Posterior vena cava (tissue), 2 donors: ENCODE measurements at places on chromosomes 16 and 17. TPM values are rescaled to one million over a fixed set of nuclear protein-coding genes. Genes with fewer than 3 reads are reported as not detected.

- no peak for DNase-seq
These were observed 286.2 kb downstream of the FOXL1 start for GRCh38 chr16:86864586-86864985.

- DNase-seq, result no peak
These were observed 23.9 kb downstream of the NFAT5 start for GRCh38 chr16:69589434-69590269.

- no peak for DNase-seq
These were observed 18.3 kb downstream of the TEKT3 start for GRCh38 chr17:15323131-15323530.

DNA sequence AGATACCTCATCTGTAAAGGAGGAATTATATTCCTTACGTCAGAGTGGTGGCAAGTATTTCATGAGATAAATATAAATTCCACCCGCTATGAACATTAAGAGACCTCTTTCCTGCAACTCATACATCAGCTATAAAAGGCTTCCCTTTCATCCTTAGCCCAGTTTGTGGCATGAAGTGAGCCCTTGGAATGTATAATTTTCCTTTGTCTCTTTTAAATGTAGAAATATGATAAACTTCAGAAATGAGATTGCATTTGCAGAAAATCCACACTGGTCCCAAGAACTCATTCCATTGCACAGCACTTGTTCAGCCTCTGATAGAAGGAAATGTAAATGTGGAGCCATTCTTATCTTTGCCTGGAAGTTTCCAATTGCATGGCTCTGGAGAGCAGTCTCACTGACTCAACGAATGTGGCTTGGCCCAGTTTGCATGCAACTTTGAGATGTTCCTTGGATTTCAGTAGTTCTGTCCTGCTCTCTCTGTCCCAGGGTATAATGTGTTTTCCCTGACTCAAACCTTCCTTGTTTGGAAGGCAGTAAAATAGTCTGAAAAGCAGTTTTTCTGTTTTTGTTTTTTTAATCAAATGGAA is 746.4 kb downstream of the CDH11 start:
- DNase-seq, result no peak

Gene PIRT
- total RNA-seq, result not detected

DNA sequence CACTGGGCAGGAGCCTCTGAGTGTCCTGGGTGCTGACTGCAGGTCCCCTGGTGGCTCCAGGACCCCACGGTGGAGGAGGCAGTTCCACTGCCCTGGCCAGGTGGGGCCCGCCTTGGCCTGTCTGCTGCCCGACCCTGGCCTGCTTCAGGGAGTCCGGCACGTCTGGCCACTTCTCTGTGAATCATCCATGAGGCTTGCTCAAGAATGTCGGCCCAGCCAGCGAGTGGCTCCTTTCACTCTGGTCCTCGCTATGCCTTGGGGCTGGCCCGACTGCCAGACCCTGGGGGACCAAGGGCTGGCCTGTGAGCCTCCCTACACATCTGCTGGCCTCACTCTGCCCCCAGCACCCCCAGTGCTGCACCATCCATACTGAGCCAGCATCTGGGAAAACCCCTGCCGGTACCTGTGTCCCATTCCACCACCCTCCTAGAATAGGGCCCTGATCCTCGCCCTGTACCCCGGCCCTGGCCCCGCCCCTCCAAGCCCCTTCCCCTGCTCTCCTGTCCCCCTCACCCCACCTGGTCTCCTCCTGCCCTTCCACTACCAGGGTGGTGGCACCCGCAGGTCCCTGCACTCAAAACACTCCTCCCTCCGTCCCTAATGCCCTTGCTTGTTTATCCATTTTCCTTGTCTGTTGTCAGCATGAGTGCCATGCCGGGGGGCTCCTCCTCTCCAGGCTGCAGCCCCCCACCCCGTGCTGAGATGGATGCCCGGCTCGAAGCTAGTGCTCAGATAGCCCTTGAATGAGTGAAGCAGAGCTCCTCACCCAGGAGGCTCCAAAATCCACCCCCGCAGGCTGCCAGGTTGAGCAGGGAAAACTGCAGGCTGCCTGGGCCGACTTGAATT is 35.5 kb downstream of the ADCY7 start:
- DNase-seq, result peak; percentile 93

DNA sequence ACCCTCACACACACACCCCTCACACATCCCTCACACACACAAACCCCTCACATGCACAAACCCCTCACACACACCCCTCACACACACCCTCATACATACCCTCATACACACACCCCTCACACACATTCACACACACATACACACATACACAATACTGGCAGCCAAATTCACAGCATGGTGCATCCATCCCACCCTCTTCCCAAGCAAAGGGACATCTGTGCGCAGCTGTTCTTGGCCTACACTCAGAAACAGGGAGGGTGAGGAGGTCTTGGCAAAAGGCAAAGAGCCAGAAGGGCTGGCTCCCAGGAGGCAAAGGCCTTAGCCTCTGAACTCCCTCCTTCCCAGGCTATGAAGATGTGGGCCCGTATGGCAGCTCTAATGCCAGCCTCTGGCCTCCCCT is 23.4 kb downstream of the C17orf67 start:
- no peak for DNase-seq

- DNase-seq, result no peak
These were observed 406.7 kb upstream of the MAF start for GRCh38 chr16:80007231-80007630.

Gene IL32
- total RNA-seq, result 65.4 TPM

DNA sequence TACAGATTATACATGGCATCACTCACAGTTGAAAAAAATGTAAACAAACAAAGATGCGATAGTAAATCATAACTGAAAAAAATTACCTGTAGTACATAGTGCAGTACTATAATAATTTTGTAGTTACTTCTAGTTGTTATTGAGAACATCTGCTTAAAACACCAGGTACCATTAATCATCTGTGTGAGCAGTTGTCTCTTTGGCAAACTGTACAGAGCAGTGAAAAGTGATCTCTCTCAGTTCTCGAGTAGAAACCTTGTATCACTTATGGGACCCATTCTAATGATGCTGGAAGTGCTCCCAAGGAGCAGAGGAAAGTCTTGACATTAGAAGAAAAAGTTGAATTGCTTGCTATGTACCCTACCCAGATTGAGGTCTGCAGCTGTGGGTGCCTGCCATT is 8.9 kb upstream of the TENT4B start:
- DNase-seq, result no peak

Gene SPATA32
- not detected for total RNA-seq

Gene CCDC144A
- 10.9 TPM for total RNA-seq

- no peak for DNase-seq
These were observed 2.1 kb downstream of the GSE1 start for GRCh38 chr16:85615014-85615851.

DNA sequence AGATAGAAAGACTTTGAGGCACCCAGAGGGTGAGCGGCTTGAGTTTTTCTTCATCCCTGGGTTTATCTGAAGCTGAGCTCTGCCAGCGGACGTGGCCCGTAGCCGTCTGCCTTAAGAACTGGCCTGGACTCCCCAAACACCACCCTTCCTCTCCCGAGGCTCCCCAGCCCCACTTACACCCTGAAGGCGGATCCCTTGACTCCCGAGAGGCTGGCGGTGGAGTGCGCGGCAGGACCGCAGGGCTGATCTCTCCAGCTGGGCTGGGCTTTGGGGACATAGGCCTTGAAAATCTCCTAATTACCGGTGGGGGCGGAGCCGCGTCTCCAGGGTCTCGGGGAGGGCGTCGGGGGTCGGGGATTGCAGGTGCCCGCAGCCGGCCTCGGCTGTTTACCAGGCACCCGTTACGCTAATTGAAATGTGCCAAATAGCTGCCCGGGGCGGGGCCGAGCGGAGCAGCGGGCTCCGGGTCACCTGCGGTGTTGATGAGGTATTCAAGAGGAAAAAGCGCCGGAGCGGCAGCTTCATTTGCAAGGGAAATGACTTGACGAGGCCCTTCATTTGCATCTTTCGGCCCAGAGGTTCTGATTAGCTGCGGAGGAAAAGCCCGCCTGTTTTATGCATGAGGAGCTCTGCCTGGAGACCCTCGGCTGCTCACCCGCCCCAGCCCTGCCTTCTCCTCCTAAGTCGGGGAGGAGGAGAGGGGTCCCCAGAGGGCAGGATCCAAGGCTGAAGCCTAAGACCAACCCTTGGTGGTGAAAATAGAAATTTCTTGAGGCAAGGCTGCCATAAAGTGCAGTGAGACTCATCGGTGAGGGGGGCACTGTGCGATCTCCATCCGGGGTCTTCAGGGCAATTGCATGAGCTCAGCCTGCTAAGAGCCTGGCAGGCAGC is 100.7 kb downstream of the MGAT5B start:
- no peak for DNase-seq

GRCh38 chr16:80330803-80331202 is 210.0 kb upstream of the DYNLRB2 start:
- DNase-seq, result no peak

- no peak for DNase-seq
These were observed 268.1 kb upstream of the TBX2 start for GRCh38 chr17:61131585-61131984.

DNA sequence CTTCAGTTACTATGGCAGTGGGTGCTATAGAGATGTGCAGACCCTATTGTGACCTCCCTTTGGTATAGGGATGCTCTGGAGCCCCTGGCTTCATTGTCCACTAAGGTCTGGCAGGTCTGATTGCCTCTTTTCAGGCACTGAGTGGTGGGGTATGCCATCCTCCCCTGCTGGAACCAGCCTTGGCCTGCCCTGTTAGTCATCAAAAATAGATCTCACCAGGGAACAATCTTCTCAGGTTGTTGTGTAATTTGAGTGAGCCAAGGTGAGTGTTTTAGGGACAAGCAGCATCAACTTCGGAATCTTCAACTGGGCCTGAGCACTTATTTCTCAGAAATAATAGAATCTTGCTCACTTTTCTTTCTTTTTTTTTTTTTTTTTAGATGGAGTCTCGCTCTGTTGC is 19.6 kb downstream of the HMOX2 start:
- no peak for DNase-seq

GRCh38 chr16:55370762-55371482 is 46.9 kb downstream of the IRX6 start:
- DNase-seq, result peak; percentile 90

Gene PRAC1
- not detected for total RNA-seq

- DNase-seq, result no peak
These were observed 96.2 kb downstream of the TMEM132E start for GRCh38 chr17:34675605-34676004.

GRCh38 chr17:2804912-2805311 is 8.7 kb downstream of the RAP1GAP2 start:
- DNase-seq, result no peak

- DNase-seq, result no peak
These were observed 5.7 kb upstream of the FN3K start for GRCh38 chr17:82729479-82730260.

GRCh38 chr17:33981711-33982601 is 273.1 kb upstream of the CCL2 start:
- no peak for DNase-seq

Gene GSDMA
- 0.57 TPM for total RNA-seq

Gene AANAT
- not detected for total RNA-seq

- DNase-seq, result no peak
These were observed 29.0 kb downstream of the SRL start for GRCh38 chr16:4212934-4213296.

DNA sequence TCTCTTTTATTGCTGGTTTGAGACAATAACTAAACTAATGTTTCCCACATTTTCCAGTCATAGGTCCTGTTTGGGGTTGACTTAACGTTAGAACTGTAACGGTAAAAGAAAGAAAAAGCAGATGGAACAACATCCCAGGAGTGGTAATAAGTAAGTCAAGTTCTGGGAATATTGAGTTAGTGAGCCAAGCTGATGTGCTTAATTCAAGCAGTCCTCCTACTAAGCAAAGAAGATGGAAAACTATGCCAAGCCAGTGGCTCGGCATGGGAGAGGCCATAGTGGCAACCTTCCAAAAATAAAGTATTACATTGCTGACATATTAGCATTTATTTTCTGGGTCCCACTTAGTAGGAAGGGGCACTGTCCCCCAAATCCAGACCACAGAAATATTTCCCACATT is 161.7 kb upstream of the CDH5 start:
- DNase-seq, result no peak

Gene CLEC18B
- total RNA-seq, result 0.60 TPM

DNA sequence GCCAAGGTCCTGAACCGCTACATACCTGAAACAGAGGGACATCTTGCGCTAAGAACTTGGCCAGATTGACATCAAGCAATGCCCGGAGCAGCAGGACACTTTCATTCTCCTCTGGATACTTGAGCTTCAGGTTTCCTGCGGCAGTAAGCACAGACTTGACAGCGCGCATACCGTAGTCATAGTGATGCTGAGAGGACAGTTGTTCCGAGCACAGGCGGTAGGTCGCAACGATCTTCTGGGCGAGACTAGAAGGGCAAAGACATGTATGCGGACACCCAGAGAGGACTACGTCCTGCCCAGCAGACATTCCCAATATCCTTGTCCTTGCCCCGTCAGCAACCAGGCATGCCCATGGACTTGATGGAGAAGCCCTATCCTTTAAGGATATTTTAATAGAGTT is 112.9 kb downstream of the DNAH3 start:
- DNase-seq, result no peak

- no peak for DNase-seq
These were observed 4.9 kb downstream of the MYH1 start for GRCh38 chr17:10513299-10514067.

- no peak for DNase-seq
These were observed 10.7 kb downstream of the EPOP start for GRCh38 chr17:38663964-38664644.

GRCh38 chr16:12951976-12952375 is 50.6 kb downstream of the SHISA9 start:
- DNase-seq, result no peak

- DNase-seq, result no peak
These were observed 10.1 kb upstream of the TANGO6 start for GRCh38 chr16:68833251-68833650.

GRCh38 chr17:80485846-80486245 is 9.4 kb upstream of the NPTX1 start:
- no peak for DNase-seq

GRCh38 chr16:56547949-56548567 is 16.8 kb upstream of the MT4 start:
- DNase-seq, result no peak

- no peak for DNase-seq
These were observed 69.2 kb downstream of the MAP2K4 start for GRCh38 chr17:12089809-12090384.

DNA sequence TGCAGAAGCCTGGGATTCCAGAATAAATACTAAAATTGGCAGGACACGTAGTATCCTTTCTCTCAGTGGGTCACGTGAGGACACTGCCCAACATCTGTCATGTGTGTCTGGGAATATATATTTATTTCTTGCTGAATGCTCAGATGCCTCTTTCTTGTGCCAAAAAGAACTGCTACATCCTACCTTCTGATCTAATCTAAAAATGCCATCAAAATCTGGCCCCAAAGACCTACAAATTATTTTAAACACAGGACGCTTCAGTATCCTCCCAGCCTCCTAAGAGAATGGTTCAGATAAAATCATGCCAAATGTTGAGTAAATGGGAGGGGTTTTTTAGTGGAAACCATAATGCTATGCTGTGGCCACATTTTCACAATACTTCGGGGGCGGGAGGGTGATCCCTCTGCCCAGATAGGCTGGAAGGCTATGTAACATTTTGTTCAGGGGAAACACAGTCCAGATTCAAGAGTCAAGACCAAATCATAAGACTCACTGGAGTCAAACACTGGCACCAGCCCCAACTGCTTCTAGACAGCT is 22.9 kb upstream of the CORO6 start:
- DNase-seq, result peak; percentile 91

Gene CD300H
- total RNA-seq, result not detected

Gene SYNRG
- total RNA-seq, result 20.7 TPM
